ENCODE measurements at places on chromosomes 3 and 15. TPM values are rescaled to one million over a fixed set of nuclear protein-coding genes. Genes with fewer than 3 reads are reported as not detected.

DNA sequence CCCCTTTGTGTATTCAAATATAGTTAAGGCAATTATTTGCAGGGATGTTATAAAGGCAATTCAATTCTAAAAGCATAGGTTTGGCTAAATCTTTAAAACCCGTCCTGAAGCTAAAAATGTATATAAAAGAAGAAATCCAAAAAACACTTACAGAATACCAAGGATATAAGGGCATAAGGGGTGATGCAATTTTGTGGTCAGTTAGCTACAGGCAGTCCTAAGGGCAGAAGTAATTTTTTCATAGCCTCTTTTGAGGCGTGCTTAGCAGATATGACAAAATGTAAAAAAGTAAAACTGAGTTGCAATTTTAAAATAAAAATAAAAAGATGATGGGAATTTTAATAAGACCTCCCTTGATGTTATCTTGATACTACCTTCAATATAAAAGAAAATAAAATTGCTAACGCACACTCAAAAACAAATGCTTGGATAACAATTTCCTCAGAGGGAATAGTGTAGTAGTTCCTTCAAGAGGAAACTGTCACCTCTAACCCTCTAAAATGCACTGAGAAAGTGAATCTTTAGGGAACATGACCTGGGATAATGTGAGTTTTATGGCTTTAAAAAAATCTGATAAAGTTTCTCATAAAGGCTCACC is 104.2 kb downstream of the MYH15 start:
- DNase-seq, result peak; percentile 50

DNA sequence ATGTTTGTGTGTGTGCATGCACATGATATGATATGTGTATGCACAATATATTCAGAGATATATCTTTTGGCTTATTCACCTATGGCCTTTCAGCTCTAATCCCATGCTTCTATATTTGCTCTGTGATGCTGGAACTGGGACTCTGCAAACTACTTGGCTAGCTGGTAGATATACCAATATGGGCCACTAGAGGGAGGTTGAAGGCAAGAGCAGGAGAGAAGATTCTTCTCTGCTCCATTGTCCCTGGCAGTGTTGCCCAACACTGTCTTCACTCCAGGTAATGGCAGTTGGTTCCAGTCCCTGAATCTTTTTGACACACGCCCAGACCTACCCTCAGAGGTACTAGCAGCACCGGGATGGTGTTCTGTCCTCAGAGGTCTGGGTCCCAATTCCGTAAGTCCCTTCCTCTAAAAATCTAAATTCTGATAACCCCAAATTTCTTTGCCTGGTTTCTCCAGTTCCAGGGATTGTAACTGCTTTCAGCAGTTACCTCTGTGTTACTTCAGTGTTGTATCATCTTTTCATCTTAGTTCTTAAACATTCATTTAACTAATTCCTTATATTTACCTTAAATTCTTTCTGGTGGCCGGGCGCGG is 44.7 kb downstream of the GTPBP8 start:
- DNase-seq, result peak; percentile 63

GRCh38 chr3:128872282-128872681 is 7.1 kb upstream of the ACAD9 start:
- DNase-seq, result no peak

- no peak for DNase-seq
Measured at GRCh38 chr3:16912400-16913263, 27.9 kb downstream of the PLCL2 start.

- no peak for DNase-seq
Measured at GRCh38 chr15:79084308-79084968, 6.1 kb downstream of the RASGRF1 start.

- DNase-seq, result peak; percentile 73
Measured at GRCh38 chr15:37880009-37880834, 54.2 kb upstream of the TMCO5A start.

DNA sequence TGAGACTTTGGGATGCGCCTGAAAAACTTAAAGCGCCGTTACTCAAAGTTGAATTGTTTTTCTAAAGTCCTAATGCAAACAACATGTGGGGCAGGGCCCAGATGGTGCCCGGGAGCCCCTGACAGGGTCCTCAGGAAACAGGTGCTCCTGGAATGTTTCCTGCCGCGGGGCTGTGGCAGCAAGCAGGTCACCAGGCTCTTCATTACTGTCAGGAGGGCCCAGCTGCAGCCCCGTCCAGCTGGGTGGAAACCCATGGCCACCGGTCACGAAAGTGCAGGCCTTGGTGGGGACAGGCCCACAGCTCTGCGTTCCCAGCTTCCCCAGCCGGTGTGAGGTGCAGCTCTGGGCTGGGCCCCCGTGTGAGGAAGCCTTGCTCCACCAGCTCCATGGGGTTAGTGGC is 63.9 kb upstream of the GATA2 start:
- no peak for DNase-seq

DNA sequence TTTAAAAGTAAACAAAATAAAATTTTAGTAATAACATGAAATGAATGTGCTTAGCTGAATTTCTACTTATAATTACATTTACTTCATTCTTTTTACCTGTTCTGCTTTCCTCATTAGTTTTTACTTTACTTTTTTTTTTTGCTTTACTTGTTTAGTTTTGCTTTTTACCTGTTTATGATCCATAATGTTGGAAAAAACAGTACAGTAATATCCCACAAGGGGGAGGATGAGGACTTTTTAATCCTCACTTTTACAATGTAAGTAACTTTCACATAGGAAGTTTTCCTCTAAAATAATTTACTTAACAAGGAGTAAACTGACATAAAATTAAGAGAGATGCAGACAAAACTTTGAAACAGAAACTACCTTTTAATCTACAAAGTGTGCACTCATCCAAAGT is 268.7 kb downstream of the TBC1D5 start:
- no peak for DNase-seq

DNA sequence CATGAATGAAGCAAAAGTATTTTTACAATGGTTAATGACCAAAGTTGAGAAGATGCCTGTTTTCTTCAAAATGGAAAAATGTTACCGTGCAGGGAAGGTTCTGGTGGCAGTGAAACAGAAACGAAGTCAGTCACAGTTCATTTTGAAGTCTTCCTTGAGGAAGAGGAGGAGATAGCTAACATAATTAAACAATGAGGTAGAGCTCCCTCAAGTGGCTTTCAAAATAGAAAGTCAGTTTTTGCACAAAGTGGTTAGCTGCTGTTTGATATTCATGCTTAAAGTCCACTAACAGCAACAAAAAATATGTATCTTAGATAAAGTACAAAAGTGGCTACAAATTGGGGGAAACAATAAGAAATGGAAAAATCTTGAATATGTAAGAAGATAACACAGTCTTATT is 87.3 kb downstream of the TFG start:
- peak; percentile 23 for DNase-seq

DNA sequence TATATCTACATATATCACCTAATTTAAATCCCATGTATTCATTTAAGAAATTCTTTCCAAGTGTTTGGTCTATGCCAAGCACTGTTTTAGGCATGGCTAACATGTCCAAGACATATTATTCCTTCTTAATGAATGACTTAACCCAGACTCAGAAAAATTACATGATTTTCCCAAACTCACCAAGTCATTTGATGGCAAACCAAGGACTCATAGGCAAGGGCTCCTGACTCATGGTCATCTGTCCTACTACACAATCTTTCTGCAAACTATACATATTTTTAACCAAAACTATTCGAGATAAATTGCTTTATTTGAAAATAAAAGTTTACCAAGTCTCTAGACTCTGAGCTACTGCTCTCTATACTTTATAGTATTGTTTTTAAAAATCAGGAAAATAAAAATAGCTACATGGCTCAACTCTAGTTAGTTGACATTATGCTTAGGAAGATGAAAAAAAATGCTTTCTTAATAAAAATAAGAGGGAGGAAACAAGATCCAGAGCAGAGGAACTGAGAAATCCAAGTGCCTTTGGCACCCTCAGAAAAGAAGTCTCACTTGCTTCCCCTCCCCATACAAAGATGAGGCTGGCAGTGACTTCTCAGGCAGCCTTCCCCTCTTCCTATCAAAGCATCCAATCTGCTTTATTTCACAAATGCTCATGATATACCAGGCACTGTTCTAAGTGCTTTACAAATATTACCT is 182.2 kb downstream of the RSL24D1 start:
- DNase-seq, result no peak

- DNase-seq, result no peak
Measured at GRCh38 chr3:149401926-149402310, 24.5 kb upstream of the TM4SF1 start.

- DNase-seq, result no peak
Measured at GRCh38 chr15:39413558-39413957, 167.3 kb upstream of the THBS1 start.

- peak; percentile 91 for DNase-seq
Measured at GRCh38 chr3:21158861-21159542, 592.0 kb downstream of the ZNF385D start.

DNA sequence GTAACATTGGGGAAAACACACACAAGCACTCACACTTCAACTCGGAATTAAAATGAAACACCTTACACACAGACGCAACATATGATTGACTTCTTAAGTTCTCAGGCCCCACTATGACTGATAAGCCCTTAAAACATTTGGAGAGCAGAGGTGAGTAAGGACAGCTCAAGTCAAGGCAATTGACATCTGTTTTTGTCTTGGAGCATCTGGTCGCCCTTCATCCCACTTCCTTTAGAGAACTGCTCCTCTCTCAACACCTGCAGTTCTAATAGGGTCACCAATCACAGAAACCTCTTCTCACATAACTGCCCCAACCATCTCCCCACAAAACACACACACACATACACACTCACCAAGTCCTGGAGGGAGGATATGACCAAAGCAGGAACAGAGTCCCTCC is 43.4 kb downstream of the ERC2 start:
- DNase-seq, result no peak

DNA sequence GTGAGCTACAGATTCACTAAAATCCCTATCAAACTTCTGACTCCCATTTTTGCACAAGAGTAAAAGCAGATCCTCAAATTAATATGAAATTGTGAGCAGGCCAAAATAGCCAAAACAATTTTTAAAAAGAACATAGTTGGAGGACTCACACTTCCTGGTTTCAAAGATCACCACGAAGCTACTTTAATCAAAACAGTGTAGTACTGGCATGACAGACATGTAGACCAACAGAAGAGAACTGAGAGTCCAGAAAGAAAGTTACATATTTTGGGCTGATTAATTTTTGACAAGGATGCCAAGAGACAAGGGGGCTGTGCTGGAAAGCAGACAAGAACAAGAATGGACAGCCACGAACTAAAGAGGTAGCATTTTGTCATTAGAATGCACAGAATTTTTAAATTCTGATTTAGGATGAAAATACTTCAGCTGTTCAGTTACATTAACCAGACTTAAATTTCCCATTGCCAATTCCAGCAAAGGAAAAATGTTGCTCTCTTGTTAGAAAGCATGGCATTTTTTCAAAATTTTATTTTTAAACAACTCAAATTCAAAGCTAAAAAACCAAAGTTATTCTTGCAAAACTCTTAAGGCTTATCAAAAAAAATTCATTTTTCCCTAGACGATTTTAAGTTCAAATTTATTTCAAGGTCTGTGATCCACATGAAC is 14.0 kb downstream of the RYK start:
- peak; percentile 19 for DNase-seq

DNA sequence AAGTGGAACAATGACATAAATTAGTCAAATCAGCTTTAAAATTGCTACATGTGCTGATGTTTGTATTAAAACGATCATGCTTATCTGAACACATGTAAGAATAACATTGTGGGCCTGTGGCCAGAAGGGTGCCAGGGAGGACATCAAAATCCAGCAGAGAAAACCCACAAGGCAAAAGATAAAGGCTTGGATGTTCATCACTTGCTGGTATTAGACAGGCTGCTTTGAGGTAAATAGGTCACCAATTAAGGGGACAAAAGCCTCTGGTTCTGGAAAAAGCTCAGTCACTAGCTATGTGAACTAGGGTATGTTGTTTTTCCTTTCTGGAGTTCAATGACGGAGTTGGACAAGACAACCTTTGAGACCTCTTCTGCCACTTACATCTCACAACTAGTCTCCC is 74.4 kb upstream of the TMEM108 start:
- no peak for DNase-seq

DNA sequence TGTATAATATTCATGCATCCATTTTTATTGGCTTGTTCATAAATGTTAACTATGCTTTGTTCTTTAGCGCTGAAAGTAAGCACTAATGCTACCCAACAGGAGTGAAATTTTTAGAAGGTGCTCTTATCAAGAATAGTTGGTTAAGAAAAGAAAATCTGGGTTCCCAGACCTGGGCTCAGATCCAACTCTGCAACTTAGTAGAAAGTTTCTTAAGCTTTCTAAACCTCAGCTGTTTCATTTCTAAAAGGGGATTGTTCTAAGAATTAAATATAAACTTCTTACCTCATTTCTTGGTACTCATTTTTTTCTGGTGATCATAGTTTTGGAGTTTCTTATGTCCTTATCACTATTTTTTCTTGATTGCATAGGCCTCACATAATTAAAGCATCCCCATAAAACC is 12.1 kb downstream of the ARPP21 start:
- DNase-seq, result peak; percentile 36

DNA sequence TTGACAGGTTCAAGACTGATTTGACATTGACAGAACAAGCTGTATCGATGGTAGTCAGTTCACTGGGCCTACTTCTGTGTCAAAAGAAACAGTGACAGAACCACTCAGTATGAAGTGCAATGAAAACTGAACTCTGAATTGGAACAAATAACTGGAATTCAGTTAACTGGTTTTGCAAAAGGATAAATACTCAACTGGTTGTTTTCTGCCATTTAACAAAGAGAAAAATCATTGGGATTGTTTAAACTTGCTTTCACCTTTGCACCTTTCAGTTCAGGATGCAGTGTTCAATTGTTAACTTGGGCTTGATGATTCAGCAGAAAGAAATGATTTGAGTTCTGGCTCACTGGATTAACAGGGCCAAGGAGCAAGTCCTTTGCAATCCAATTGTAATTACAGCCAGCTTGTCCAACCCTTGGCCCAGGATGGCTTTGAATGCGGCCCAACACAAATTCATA is 4.9 kb downstream of the BTD start:
- no peak for DNase-seq

GRCh38 chr3:162610261-162610660 is 1113.7 kb downstream of the OTOL1 start:
- DNase-seq, result no peak

GRCh38 chr3:107524326-107524840 is 1.6 kb downstream of the BBX start:
- peak; percentile 54 for DNase-seq

DNA sequence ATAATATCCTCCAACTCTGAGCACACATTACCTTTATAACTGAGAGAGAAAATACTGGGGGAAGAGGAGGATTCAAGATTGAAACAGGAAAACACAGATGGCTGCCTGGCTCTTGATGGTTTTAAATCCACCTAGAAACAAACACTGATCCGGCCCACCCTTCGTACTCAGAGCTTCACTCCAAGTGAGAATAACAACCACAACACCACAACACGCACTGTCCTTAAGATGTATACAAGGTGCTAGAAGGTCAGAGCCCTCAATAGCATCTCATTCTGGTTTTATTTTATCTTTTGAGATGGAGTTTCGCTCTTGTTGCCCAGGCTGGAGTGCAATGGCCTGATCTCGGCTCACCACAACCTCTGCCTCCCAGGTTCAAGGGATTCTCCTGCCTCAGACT is 9.9 kb downstream of the IP6K2 start:
- no peak for DNase-seq

The IGSF10 gene
- 7.5 TPM for total RNA-seq

The IMPG2 gene
- total RNA-seq, result 2.6 TPM

The KNL1 gene
- total RNA-seq, result 13.0 TPM

The DPPA4 gene
- 7.5 TPM for total RNA-seq

The DLEC1 gene
- total RNA-seq, result 0.24 TPM

The STRIT1 gene
- total RNA-seq, result not detected

The TRPM1 gene
- 6.0 TPM for total RNA-seq

The ETV5 gene
- 9.9 TPM for total RNA-seq

The MCTP2 gene
- total RNA-seq, result 122 TPM

The MOBP gene
- 1.9 TPM for total RNA-seq

The NANOGP8 gene
- not detected for total RNA-seq

All from umbilical cord (tissue), 2 donors.